ENCODE measurements at places on chromosomes 16 and 17. TPM values are rescaled to one million over a fixed set of nuclear protein-coding genes. Genes with fewer than 3 reads are reported as not detected.

The C17orf78 gene
- not detected for total RNA-seq

The PRSS36 gene
- total RNA-seq: 1.1 TPM

The PMP22 gene
- 197 TPM for total RNA-seq

The ORC6 gene
- total RNA-seq: 46.6 TPM

The ZNF263 gene
- total RNA-seq: 35.4 TPM

The SLC5A11 gene
- total RNA-seq: 0.46 TPM

The TENT4B gene
- 9.0 TPM for total RNA-seq

The MYH2 gene
- total RNA-seq: not detected

The NOD2 gene
- total RNA-seq: 0.05 TPM

The TPSD1 gene
- not detected for total RNA-seq

The HERPUD1 gene
- 92.5 TPM for total RNA-seq

The TLCD2 gene
- total RNA-seq: 1.8 TPM

The JPH3 gene
- 1.9 TPM for total RNA-seq

The DOC2A gene
- 2.5 TPM for total RNA-seq

Data from A549 treated with Hydrocortisone at 1 μM for 4 hours (cell line).